ENCODE measurements at places on chromosomes 2 and 18. TPM values are rescaled to one million over a fixed set of nuclear protein-coding genes. Genes with fewer than 3 reads are reported as not detected.

Gene TP53I3
- 8.8 TPM for total RNA-seq

Gene GREB1
- total RNA-seq = 0.39 TPM

DNA sequence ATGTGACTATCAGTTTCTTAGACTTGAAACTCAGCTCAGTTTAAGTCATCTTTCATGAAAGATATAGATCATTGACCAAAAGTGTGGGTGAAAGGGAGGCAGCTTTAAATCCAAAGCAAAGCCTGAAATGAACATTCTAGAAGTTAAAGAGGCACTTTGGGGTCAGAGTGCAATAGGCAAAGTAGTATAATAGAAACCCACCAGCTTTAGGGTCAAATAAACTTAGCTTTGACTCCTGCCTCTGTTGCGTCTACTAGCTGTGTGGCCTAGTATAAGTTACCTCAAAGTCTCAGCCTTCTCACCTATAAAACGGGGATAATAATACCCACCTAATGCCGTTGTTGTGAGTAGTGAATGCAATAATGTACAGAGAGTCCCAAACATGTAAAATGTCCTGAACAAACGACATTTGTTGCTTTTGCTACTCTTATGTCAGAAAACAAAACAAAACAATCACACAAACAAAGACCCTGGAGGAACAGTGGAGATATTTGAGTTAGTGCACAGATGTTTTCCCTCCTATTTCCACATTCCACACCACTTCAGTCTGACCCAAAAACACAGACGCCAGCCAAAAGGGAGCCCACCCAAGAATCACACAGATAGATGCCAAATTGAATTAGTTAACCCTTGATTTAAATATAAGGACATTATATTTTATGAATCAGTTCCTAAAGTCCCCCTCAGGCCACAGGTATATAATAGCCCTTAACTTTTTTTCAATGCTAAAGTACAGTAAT is 657.0 kb downstream of the ARHGAP15 start:
- no peak for DNase-seq

DNA sequence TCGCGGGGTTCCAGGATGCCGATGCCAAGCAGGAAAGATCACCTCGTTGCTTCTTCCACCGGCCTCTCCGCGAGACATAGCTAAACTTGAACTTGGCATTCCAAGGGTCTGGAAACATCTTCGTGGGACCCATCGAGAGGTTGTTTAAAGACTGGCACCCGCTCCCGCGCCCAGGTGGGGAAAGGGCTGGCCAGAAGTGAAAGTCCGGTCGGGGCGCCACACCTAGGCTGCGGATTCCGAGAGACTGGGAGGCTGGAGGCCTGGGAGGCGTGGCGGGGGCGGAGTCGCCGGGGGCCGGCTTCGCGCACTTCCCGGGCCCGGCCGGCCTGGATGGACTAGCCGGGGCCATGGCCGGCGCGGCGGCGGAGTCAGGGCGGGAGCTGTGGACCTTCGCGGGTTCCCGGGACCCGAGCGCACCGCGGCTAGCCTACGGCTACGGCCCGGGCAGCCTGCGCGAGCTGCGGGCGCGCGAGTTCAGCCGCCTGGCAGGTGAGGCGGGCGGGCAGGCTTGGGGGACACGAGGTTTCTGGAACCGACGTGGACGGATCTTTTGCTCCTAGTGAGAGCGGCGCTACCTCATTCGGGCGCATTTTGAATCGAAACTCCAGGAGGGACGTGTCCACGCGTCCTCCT is at the start of gene MOCOS:
Gene MOCOS (plus strand): TSS at position 305 of the 633 bp plus-strand sequence. CDS start 43 bp downstream, at position 348.
- peak; percentile 77 for DNase-seq

- DNase-seq = no peak
These were observed 2.0 kb upstream of the CHRND start for GRCh38 chr2:232523682-232524597.

GRCh38 chr2:138035608-138036217 is 71.4 kb downstream of the HNMT start:
- DNase-seq = no peak

DNA sequence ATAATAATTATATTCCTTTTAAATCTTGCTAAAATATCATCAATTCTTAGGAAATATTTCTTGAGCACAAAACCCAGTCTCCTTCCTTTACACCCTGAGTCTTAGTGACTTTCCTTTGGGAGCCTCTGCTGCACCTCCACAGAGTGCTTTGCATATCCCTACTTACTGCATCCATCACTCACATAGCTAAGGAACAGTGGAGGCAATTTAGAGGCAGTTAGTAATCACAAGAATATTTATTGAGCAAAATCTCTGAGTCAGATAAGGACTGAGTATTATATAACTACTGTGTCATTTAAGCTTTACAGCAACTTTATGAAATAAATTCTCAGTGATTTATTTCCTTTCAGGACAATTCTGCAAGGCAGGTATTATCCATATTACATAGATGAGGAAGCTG is 327.7 kb downstream of the TMX3 start:
- peak; percentile 75 for DNase-seq

GRCh38 chr18:36900466-36900865 is 71.5 kb downstream of the KIAA1328 start:
- DNase-seq = no peak

DNA sequence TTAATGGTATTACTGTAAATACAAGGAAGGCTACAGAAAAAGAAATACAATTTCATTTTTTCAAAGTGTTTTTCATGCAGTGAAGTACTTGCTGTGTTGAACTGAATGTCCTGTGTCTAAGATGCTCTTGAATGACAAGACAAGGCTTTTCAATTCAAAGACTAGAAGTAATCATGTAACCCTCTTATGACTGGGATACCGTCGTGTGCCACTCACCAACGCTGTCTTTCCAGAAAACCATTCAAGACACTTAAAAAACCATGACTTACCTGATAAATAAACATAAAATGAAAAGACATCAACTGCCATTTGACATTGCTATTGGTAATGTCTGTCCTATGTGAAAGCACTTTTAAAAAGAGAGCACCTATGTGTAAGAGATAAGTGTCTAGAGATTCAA is 183.1 kb upstream of the DPP10 start:
- DNase-seq = no peak

DNA sequence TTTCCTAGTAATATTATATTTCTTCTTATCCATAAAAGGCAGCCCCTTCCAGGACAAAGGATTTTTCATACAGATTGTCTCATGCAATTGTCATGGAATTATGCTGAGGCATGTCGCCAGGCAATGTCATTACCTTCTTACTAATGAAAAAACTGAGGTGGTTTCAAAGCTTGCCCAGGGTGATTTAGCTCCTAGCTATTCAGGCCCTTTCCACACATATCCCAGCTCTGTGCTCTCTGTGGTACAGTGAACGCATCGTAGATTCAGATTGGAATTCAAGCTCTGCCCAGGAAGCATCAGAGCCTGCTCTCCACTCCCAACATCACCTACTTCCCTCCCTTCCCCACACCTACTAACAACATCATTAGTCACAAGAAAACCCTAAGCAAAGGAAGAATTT is 60.1 kb downstream of the ATP8B1 start:
- peak; percentile 86 for DNase-seq

DNA sequence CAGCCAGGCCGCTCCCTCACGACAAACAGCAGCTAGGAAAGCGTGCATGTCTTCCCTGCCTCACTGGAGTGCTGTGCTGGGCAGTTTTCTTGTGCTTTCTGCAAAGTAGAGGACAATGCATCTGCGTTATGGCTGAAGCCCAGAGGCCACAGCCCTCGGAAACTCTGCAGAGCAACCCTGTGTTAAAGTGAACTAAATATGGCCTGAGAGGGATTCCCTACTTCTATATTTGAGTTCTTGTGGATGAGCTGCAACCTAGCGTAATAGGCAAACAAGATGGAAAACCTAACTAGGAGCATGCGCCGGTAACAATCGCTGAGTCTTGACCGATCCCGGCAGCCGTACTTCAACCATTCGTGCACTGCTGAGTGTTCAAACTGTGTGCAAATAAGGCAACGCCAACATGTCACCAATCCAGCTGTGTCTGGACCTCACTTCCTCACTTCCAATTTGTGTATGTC is 471.9 kb upstream of the HS6ST1 start:
- no peak for DNase-seq
